ENCODE measurements at places on chromosomes 5 and 9. TPM values are rescaled to one million over a fixed set of nuclear protein-coding genes. Genes with fewer than 3 reads are reported as not detected.

Gene ANGPTL2
- 15.3 TPM for total RNA-seq

Gene ABITRAM
- 3.5 TPM for total RNA-seq

Gene C9orf153
- 0.09 TPM for total RNA-seq

Gene C5orf46
- total RNA-seq, result 0.18 TPM

Gene EXD3
- total RNA-seq, result 11.7 TPM

Gene CDC20B
- total RNA-seq, result not detected

Gene IRX2
- total RNA-seq, result not detected

Gene BAAT
- under 0.01 TPM for total RNA-seq

Gene FIBCD1
- 0.19 TPM for total RNA-seq

Gene SLC44A1
- 50.3 TPM for total RNA-seq

All from endothelial cell of coronary artery (primary cell).